ENCODE measurements at places on chromosomes 2 and 18. TPM values are rescaled to one million over a fixed set of nuclear protein-coding genes. Genes with fewer than 3 reads are reported as not detected.
A peak's percentile ranks its signal among the peaks of the same experiment; 100 is the strongest.

- no peak for DNase-seq
These were observed 646.7 kb upstream of the ZNF804A start for GRCh38 chr2:183951630-183952029.

GRCh38 chr2:206260188-206261012 is 14.1 kb upstream of the ZDBF2 start:
- DNase-seq = peak; percentile 51

DNA sequence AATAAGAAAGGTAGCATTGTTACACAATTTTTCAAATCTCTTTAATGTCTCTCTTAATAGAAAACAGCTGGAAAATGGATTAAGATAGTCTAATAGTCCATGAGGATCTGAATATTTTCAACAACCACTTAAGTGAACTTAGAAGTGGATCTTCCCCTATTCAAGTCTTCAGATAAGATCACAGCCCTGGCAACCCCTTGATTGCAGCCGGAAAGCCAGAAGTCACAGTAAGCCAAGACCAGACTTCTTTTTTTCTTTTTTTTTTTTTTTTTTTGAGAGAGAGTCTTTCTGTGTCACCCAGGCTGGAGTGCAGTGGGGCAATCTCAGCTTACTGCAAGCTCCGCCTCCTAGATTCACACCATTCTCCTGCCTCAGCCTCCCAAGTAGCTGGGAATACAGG is 18.6 kb upstream of the ZC3H15 start:
- DNase-seq = peak; percentile 10

DNA sequence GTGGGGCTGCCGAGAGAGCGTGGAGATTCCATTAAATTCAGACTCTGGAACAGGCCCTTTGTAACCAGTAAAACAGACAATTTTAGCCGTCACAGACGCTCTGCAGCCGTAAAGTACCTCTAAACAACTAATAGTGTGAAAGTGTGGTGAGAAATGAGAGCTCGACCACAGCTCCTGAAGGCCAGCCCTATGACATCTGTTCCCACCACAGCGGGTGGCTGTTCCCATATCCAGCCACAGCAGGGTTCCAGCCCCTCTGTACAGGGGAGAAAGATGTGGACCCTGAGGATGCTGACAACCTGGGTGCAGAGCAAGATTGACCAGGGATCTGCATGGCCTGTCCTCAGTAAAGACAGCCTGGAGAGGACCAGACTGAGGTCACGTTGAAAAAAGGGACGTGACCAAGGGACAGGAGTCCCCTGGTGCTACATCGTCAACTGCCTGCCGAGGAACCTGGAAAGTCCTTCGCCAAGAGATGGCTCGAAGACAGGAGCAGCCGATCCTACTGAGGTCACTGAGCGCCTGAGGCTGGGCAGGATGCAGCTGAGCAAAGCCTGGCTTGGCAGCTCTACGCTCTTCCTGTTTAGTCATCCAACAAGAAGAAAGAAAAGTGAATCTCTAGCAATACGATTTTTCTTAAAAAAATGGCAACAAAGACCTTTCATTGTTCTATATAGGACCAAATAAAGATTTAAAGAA is 831.7 kb downstream of the RNF144A start:
- DNase-seq = no peak

DNA sequence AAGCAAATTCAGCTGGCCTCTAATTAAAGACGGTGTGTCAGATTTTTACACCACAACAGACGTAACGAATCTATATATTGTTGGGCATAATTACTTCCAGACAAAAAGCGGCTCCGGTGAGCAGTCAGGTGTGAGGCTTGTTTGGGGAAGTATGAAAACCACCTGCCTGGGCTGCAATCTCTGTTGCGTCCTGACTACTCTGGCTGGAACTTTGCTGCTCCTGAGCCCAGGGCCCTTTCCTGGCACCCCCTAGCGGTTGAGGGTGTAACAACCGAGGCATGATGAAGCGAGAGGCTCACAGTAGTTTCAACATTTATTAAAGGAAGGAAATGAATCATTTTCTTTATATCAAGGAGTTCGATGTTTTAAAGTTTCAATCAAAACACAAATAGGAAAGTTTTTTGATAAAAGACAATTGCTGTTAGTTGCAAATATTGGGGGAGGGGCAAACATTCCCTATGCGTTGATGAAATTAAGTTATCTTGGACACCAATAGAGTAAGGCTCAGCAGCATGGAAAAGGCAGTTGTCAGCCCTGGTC is 10.6 kb upstream of the ITGB6 start:
- DNase-seq = no peak

- no peak for DNase-seq
These were observed 15.1 kb downstream of the CYS1 start for GRCh38 chr2:10064932-10065772.

The FBXO36 gene
- 0.72 TPM for total RNA-seq

The RGPD4 gene
- total RNA-seq = 2.2 TPM

The OTOF gene
- total RNA-seq = not detected
